NCI-H446 treated with DMSO at 0.1 percent for 48 hours (cell line): ENCODE measurements at places on chromosomes 2 and 18.

DNA sequence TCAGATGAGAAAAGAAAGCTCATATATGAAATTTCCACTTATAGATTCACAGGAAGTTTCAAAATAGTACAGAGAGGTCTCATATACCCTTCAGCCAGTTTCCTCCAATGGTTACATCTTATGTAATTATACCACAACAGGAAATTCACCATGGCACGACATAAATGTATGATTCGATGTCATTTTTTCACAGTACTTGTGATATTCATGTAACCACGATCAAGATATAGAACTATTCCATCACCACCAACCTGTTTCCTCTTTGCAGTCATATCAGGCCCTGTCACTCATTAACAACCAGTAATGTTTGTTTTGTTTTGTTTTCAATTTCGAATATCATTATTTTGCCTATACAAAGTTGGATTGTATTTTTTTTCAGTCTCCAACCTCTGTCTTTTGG lies 314.3 kb upstream of the POU3F3 start:
- DNase-seq, result no peak

DNA sequence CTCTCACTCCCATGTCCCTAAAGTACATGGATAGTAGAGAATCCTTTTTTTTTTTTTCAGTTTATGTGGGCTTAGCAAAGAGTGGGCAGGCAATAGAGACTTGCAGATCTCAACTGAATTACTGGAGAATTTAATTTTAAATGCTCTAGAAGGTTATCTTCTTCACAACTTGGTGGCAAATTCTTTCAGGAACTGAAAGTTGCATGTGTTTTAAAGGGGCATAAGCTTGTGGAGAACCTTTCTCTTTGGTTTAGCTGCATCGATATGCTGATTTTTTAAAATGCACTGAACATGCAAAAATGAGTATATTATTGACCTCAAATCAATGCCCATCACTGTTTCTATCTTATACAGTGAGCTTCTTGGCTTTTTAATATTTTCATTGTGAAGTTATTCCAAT lies 24.9 kb upstream of the GALNT3 start:
- no peak for DNase-seq

GRCh38 chr2:98334439-98335078 lies 11.7 kb upstream of the CNGA3 start:
- DNase-seq, result no peak

- DNase-seq, result no peak
These were observed 1.7 kb downstream of the L3MBTL4 start for GRCh38 chr18:6412933-6413472.
